ENCODE measurements at places on chromosomes 13 and 19.

DNA sequence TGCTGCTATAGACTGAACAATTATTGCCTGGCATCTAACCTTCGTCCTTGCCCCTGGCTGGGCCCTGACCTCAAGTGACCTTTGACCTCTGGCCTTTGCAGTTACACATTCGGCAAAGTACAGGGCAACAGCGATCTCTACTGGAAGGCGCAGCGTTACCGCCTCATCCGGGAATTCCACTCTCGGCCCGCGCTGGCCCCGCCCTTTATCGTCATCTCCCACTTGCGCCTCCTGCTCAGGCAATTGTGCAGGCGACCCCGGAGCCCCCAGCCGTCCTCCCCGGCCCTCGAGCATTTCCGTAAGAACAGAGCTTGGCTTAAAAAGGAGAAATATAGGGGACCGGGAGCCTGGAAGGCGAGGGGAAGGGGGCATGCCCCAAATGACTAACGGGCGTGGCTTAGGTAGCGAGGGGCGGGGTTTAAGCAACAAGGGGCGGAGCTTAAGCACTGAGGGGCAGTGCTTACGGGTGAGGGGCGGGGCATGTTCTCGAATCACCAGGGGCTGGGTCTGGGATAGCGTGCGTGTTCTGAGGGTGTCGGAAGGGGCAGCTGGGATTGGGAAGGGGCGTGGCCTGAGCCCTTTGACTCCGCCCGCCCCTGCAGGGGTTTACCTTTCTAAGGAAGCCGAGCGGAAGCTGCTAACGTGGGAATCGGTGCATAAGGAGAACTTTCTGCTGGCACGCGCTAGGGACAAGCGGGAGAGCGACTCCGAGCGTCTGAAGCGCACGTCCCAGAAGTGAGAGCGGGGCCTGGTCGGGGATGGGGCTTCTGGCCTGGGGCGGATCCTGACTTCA lies 52.7 kb downstream of the TRPM4 start:
- no peak for DNase-seq

DNA sequence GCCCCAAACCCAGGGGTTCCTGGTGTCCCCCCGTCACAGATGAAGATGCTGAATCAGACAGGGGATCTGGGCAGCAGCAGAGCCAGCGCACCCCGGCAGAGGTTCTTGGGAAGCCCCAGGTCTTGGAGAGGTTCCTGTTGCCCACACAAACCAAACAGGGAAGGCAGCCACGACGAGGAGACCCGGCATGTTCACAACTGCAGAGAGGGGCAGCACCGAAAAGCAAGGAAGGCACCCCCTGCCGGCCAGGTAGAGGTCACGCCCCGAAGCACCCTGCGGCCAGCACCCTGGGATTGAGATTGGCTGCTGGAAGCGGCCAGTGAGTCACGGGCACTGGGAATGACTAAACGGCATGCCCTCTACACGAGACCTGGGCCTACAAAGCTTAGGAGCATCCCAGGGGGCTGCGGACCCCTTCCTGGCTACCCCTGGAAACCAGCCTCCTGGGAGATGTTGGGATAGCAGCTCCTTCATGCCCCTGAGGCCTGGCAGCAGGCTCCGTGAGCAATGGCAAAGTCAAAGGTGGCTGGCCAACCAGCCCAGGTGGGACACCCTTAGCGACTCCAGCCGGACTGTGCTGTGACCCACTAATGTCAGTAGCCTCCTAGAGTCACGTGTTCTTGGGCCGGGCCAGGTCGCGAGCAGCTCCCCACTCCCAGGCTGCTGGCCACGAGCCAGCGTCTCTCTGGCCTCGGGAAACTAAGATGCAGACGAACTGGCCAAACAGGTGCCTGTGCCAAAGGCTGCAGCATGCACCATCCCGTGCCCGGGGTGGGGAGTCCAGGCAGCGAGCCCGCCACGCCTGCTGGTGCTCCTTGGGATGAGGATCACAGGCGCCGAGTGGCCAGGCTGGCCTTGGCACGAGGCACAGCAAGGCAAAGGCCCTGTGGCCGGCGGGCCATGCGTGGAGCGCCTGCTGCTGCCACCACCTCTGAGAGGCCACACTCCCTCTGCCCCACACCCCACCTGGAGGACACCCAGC lies 43.2 kb downstream of the MLLT1 start:
- DNase-seq, result no peak

DNA sequence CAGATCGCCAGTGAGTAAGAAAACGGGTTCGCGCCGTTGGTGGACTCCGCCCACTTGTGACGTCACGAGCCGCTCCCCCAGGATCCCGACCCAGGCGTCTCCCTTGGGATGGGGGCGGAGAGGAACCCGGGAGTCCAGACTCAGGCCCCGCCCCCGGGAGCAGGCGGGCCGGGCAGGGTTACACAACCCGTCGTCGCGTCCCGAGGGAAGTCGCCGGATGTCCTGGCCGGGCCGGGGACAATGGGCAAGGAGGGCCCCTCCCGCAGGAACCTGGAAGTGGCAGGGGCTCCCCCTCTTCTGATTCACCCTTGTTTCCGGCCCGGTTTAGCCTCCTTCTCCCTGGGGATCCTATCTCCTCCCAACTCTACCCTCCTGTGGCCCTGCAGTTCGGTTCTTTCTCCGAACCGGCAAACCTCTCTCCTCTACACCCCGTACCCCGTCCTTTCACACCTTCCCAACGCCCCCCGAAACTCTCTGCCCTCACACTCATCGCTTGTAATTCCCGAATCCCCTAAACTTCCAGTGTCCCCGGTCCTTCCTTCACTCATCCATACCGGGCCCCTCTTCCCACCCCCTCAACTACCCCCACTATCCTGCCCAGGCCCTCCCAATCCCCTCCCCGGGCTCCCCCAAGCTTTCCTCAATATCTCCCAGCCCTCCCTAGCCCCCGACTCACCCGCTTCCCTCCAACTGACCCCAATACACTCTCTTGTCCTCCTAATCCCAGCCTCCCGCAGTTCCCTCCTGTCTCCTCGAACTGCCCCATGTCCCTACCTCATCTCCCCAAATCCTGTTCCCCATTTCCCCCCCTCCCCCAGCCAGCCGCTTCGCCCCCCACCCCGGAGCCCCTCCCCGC lies 20.0 kb upstream of the ERCC1 start:
- peak; percentile 80 for DNase-seq

GRCh38 chr13:100495455-100495854 lies 93.1 kb downstream of the GGACT start:
- no peak for DNase-seq

GRCh38 chr13:23988546-23989122 lies 91.3 kb upstream of the C1QTNF9B start:
- DNase-seq, result no peak

DNA sequence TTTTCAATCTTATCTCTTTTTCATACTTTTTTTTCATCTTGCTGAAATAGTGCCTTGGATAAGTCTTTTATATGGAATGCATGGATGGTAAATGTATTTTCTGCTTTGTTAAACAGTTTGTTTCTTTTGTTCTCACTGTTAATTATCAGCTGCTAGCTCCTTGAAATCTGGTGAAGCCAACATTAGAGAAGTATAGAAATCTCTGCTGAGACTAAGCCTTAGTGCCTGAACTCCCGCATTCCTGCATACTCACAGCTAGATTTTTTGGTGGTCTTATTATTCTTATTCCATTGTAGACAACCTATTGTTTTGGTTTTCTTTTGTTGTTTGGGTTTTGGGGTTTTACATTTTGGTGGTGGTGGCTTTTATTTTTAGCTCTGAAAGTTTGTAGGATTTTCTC lies 48.4 kb downstream of the DNAJC15 start:
- DNase-seq, result no peak

DNA sequence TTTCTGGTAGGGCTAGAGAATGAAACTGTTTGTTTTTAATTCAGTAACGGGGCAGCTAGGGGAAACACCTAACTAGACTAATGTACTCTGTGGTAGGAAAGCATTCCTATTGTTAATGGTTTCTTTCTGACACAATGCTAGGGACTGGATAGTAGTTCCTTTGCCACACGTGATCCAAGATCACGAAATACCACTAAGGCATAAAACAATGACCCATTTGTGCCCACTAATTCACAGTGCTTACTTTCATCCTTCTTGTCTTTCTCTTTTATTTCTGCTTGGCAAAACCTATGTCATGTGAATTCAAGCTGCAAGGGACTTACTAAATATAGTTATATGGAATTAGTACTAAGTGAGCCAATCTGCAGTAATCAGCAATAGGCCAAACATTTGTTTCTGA lies 834.1 kb upstream of the SLITRK6 start:
- DNase-seq, result no peak

DNA sequence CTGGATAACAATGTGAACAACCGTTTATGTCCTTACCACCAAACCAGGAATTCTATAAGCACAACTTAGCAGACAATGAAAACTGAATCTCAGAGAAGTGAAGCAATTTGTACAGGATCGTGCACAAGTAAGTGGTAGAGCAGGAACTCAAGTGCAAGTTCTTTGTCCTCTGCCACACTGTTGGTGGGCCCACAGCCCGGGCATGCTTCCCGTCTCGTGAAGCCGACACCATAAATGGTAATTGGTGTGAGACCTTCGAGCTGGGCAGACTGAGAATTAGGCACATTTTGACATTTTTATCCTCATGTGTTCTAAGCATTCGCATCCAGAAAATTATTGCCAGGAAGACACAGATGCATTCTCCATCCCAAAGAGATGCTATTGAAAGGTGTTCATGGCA lies 27.9 kb upstream of the FLT1 start:
- no peak for DNase-seq

DNA sequence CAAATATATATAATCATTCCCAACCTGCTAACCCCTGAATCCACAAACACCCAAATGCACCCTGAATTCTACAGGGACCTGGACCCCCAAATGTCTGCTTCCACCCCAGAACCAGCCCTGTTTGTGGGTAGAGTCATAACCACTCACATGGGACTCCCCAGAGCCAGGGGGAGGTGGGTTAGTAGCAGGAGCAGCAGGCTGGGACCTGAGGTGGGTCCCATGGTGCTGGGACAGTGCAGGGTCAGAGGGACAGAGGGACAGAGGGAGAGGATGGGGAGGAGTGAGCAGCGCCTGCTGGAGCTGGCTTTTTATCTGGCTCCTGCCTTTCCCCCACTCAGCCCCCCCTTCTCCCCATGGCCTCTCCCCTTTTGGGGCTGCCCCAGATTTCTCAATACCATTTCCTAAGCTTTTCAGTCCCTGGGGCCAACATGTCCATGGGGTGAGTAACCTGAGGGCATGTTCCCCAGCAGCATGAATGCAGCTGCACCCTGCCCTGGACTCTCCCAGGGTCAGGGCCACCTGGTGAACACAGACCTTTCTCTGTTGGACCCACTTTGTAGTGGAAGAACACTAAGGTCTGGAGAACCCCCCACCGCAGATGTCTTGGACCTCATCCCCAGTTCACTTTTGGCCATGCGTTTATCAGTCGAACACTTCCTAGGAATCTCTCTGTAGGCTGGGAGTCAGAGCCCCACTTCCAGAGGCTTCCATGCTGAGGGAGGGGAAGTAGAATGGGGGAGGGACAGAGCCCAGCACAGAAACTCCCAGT lies at the start of gene C3:
Gene C3, minus strand, starts transcription at position 282 of the 769 bp plus-strand sequence. Its CDS starts 61 bp downstream, at position 221.
- DNase-seq, result no peak

GRCh38 chr19:1632462-1633268 lies 19.8 kb downstream of the TCF3 start:
- DNase-seq, result no peak

- peak; percentile 71 for DNase-seq
Measured at GRCh38 chr13:50357586-50358118, 342.4 kb downstream of the KCNRG start.

GRCh38 chr19:44176590-44176989 lies 11.7 kb downstream of the ZNF226 start:
- DNase-seq, result no peak

DNA sequence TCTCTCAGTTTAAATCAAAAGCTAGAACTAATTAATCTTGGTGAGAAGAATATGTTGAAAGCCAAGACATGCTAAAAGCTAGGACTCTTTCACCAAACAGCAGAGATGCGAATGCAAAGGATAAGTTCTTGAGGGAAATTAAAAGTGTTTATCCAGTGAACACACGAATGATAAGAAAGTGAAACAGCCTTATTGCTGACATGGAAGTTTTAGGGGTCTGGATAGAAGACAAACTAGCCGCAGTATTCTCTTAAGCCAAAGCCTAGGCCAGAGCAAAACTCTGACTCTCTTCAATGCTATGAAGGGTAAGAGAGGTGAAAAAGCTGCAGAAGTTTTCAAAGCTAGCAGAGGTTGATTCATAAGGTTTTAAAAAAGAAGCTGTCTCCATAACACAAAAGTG lies 103.0 kb downstream of the UFM1 start:
- DNase-seq, result no peak

GRCh38 chr13:37484056-37484455 lies 114.5 kb downstream of the POSTN start:
- no peak for DNase-seq

- no peak for DNase-seq
Measured at GRCh38 chr19:4991996-4992698, 23.2 kb downstream of the KDM4B start.

GRCh38 chr13:51330791-51331190 lies 8.7 kb upstream of the SERPINE3 start:
- no peak for DNase-seq

DNA sequence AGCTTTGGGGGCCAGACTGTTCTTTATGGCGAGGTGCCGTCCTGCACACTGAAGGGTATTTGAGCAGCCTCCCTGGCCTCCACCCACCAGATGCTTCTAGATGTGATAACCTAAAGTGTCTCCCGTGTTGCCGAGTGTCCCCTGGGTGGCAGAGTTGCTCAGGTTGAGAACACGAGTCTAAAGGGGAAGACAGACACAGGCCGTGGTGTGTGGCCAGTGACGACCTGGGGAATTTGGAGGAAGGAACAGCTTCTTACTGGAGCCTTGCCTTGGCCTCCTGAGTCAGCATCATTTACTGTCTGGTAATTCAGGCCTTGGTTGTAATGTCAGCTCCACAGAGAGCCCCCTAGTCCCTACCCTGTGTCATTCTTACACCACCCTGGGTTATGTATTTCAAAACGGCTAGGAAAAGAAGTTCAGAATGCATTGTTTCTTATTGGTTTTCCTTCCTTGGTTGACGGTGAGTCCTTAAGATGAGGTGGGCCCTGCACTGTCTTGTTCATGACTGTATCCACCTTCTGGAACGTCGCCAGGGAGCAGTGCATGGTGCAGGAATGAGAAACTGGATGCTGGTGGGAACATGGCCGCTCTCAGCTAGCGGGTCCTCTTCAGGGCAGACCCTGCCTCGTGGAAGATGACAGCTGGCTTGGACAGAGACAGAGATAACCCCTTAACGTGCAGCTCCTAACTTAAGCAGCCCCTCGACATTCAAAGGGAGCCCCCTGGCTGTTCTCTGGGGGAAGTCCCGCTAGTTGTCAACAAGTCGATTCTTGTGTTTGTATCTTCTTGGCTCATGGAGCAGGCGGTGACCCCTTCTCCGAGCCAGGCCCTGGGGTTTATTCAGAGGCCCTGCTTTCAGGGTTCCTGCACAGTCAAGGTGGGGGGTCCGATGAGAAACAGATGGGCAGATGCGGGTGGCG lies 7.2 kb downstream of the SIN3B start:
- DNase-seq, result no peak

GRCh38 chr13:24265453-24265852 lies 43.9 kb upstream of the C1QTNF9 start:
- DNase-seq, result no peak
